ENCODE measurements at places on chromosomes 6 and 20.

DNA sequence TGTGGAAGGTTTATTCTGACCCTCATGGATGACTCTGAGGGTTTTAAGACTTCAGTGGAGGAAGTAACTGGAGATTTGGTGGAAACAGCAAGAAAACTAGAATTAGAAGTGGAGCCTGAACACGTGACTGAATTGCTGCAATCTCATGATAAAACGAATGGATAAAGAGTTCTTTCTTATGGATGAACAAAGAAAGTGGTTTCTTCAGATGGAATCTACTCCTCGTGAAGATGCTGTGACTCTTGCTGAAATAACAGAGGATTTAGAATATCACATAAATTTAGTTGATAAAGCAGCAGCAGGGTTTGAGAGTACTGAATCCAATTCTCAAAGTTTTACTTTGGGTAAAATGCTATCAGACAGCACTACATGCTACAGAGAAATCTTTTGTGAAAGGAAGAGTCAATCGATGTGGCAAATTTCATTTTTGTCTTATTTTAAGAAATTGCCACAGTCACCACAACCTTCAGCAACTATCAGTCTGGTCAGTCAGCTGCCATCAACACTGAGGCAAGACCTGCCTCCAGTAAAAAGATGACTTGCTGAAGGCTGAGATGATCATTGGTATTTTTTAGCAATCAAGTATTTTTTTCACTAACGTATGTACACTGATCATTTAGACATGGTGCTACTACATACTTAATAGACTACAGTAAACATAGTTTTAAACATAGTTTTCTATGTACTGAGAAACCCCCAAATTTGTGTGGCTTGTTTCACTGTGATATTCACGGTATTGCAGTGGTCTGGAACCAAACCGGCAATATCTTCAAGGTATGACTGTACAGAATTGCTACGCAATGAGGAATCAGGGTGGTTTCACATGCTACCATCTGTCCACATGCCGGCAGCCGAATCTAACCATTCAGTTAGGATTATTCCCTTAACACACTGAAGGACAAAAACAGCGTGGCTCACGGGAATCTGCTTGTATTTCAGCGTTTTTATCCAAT lies 149.0 kb downstream of the MYB start:
- no peak for DNase-seq

DNA sequence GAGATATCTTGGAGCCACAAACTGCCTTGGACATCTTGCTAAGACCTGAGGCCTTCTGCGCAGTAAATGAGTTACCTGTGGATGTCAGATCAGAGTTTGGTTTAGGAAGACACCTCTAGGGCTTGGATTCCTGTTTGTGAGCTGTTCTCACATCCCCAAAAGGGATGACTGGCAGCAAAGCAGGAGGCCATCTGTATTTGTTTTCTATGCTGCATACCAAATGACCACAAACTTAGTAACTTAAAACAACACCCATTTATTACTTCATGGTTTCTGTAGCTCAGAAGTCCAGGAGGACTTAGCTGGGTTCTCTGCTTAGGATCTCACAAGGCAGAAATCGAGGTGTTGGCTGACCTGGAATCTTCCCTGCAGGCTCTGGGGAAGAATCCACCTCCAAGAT lies 116.7 kb downstream of the UNC5CL start:
- DNase-seq = no peak

DNA sequence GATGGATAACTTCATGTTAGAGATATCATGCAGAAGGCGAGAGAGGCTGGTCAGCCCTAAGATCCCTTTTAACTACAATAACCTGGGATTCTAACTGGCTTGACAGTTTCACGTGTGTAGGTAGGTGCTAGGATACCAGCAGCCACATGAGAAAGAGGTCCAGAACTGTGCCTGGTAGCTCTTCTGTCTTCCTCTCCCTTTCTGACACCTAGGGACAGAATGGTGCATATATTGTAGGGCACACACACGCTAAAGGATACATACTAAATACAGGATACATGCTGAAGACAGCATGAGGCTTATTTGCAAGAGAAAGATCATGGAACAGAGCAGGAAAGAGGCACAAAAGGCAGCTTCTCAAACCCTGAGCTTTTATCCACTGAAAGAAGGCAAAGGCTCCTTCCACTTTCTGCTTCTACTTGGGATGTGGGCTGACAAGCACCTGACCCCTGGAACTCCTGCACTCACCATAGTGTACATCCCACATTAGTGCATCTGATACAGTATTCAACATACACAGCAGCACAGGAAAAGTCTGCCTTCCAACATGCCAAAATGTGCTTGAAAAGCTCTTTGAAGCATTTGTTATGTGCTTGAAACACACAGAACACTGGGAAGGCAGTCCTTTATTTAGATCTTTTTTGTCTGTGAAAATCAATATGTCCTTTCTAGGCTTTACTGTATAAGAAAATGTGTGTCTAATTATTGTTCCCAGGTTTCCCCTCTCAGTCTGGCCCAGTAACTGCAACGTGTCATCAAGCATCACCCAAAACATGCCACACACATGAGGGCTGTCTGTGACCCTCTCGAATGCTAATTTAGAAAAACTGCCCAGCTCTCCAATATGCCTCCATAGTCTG lies 3.2 kb downstream of the SLC22A23 start:
- no peak for DNase-seq

GRCh38 chr6:97658090-97658489 lies 375.1 kb upstream of the MMS22L start:
- DNase-seq = no peak

- DNase-seq = no peak
Observed at GRCh38 chr20:32397567-32398084, 39.5 kb downstream of the ASXL1 start.

- no peak for DNase-seq
Observed at GRCh38 chr20:31608251-31608945, 3.3 kb downstream of the ID1 start.

GRCh38 chr6:12592634-12593033 lies 123.9 kb upstream of the PHACTR1 start:
- no peak for DNase-seq

- no peak for DNase-seq
Observed at GRCh38 chr6:128554302-128554701, 33.9 kb upstream of the PTPRK start.

DNA sequence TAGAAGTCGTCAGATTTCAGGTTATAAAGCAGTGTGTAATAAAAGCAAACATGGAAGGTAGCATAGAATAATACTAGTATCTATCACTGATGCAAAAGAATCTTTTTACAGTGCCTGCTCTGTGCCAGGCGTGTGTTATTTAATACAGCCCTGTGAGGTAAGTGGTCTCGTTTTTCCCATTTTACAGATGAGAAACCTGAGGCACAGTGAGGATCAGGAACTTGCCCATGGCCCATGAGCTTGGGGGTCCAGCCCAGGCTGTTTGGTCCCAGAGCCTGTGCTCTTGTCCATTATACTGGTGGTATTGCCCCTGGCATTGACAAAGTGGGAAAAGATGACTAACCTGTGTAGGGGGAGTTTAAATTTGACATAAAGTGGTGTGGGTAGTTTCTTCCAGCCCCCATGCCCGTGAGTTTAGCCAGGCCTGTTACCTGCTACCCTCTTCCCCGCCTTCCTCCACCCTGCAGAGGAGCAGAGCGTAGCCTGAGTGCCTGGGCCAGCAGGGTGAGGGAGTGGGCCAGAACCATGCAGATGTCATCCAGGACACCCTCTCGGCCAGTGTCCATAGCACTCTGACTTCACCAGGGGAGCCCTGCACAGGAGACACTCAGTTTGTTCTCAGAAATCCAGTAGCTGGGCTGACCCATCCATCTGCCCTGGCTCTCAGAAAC lies 16.6 kb downstream of the WRNIP1 start:
- DNase-seq = no peak

- DNase-seq = no peak
Observed at GRCh38 chr6:11315743-11316437, 83.4 kb upstream of the NEDD9 start.

DNA sequence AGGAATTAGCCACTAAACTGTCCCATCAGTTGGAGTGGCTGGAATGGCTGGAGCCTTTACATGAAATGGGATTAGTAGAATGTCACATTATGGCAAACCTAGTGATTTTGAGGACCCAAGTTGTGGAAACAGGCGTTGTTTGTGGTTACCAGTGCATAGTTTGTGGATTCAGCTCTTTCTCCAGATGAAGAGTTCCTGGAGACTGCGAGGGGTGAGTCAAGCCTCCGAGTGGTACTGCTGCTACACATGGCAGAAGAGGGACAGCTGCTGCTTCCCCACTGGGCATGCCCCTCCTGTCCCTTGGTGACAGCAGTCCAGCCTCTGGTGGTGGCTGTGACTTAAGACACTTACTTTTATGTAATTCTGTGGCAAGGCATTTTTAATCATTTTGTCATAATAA lies 94.2 kb upstream of the SCP2D1 start:
- DNase-seq = no peak

GRCh38 chr6:21100991-21101390 lies 492.6 kb upstream of the SOX4 start:
- DNase-seq = no peak

DNA sequence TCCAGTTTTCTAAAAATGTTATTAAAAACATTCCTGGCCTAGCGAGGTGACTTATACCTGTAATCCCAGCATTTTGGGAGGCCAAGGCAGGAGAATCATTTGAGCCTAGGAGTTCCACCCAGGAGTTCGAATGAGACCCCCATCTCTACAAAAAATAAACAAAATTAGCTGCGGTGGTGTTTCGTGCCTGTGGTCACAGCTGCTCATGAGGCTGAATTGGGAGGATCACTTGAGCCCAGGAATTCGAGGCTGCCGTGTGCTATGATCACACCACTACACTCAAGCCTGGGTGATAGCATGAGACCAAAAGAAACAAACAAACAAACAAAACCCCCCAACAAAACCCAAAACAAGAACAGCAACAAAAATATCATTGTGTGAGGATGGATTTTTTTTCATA lies 19.8 kb upstream of the POLR1H start:
- no peak for DNase-seq

GRCh38 chr6:10838794-10839333 lies 525 bp upstream of the MAK start:
- no peak for DNase-seq
